ENCODE measurements at places on chromosomes 12 and 14.
A peak's percentile ranks its signal among the peaks of the same experiment; 100 is the strongest.

- DNase-seq, result no peak
These were observed 261 bp upstream of the RNU7-1 start for GRCh38 chr12:6943389-6943721.

GRCh38 chr12:123886931-123887582 lies 85.6 kb downstream of the CCDC92 start:
- no peak for DNase-seq

DNA sequence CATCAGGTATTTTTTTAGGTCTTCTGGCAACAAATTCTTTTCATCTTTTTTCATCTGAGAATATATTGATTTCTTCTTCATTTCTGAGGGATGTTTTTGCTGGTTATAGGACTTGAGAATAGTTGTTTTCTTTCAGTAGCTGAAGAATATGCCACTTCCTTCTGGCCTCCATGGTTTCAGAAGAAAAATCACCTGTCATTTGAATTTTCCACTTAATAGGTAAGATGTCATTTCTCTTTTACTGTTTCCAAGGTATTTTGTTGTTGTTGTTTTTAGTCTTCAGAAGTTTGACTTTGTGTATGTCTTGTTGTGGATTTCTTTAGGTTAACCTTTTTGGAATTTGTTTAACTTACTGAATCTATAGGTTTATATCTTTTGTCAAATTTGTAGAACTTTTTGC lies 257.8 kb upstream of the AMIGO2 start:
- no peak for DNase-seq

DNA sequence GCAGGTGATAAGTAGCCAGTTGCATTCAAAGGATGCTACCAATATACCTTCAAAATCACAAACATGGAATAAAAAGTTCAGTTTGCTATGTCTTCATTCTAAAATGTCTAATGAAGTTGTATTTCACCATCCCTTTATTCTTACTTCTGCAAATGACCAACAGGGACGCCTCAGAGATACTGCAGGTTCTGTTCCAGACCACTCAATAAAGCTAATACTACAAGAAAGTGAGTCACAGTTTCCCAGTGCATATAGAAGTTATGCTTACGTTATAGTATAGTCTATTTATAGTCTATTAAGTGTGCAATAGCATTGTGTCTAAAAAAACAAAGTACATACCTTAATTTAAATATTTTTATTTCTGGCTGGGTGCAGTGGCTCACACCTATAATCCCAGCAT lies 29.3 kb upstream of the EIF5 start:
- no peak for DNase-seq

- no peak for DNase-seq
These were observed 169.9 kb downstream of the RBM19 start for GRCh38 chr12:113796066-113796827.

DNA sequence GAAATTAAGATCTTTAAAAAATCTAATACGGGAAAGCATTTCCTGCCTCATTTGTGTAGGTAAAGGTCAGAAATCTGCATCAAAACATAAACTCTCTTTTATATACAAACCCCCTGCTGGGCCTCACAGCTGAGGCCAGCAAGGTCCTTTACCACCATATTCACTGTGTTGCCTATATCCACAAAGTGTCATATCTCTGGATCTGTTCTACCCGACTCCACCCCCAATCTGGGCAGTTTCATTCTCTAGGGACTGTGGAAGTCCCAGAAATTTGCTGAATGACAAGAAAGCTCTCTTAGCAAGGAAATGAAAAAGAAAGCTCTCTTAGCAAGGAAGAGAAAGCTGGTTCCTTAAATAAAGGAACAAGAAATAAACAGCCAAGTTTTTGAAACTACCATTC lies 301.7 kb downstream of the KCNH5 start:
- no peak for DNase-seq

DNA sequence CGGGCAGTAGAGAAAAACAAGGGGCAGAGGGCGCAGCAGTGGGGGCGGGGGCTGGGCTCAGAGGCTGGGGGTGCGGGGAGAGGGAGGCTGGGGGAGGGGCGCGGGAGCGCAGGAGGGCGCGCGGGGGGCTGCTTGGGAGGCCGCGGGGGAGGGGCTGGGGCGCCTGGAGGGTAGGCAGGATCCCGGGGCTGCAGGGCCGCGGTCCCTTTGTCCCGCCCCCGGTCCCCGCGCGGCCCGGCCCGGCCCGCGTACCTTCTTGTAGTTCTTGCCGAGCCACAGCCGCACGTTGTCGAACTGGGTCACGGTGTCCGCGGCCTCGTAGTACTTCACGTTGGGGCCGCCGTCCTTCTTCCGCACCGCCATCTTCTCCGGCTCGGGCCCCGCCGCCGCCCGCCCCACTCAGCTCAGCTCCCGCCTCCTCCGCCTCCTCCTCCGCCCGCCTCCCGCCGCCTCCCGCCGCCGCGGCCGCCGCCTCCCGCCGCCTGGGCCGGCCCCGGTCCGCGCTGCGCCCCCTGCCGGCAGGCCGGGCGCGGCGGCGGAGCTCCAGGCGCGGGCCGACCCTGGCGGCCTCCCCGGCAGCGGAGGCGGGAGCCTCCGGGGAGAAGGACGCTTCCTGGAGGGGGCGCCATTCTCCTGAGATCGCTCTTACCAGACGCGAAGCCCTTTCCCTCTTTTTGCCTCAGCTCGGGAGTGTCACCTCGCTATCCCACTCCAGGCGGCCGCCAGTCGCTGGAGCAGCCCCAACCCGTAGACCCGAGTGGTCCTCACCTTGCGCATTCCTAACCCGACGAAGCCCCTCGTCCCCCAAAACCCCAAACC lies at the start of gene SMARCC2:
Gene SMARCC2 (minus strand): TSS at position 385 of the 819 bp plus-strand sequence. CDS start 22 bp downstream, at position 363.
- DNase-seq, result peak; percentile 67

- no peak for DNase-seq
These were observed 10.4 kb downstream of the RHOJ start for GRCh38 chr14:63214417-63215196.

DNA sequence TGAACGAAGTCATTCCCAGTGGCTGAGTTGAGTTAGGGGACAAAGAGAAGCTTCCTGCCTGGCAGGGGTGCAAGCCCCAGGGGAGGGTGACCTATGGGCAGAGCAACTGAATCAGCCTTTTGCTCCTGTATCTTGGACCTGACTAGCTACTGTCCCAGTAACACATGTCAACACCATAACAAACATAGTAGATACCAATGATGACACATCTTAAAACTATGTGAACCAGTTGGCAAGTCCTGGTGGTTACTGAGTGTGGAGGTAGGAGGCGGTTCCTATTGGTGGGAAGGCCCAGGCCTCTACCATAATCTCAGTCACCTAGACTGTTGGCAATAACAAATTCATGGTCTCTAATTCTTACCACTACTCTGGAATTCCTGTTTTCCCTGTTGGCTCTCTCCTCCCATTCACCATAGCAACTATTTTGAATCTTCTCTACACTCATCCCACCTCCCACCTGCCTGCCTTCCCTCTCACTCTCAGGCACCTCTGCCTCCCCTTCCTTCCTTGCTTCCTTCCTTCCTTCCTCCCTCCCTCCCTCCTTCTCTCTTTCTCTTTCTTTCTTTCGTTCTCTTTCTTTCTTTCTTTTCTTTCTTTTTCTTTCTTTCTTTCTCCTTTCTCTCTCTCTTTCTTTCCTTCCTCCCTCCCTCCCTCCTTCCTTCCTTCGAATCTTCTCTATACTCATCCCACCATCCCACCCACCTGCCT lies 8.1 kb upstream of the P2RX7 start:
- no peak for DNase-seq

- DNase-seq, result no peak
These were observed 117.1 kb downstream of the PRKCH start for GRCh38 chr14:61438497-61438859.

DNA sequence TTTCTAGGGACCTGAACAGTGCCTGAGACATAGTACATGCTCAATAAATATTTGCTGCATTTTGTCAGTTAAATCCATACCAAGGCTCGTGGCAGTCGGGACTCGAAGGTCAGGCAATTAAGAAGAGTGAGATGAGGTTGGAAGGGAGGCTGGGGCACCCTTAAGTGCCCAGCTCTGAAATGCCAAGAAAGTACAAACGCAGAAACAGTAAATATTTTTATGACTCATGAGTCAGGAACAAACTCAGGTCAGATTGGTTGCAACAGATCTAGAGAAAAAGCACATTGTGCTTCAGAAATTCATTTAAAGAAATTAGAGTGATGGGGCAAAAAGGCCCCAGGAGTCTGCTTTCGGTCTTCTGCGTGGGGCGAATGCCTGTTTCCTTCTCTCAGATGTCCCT lies 83.0 kb upstream of the FZD10 start:
- no peak for DNase-seq

DNA sequence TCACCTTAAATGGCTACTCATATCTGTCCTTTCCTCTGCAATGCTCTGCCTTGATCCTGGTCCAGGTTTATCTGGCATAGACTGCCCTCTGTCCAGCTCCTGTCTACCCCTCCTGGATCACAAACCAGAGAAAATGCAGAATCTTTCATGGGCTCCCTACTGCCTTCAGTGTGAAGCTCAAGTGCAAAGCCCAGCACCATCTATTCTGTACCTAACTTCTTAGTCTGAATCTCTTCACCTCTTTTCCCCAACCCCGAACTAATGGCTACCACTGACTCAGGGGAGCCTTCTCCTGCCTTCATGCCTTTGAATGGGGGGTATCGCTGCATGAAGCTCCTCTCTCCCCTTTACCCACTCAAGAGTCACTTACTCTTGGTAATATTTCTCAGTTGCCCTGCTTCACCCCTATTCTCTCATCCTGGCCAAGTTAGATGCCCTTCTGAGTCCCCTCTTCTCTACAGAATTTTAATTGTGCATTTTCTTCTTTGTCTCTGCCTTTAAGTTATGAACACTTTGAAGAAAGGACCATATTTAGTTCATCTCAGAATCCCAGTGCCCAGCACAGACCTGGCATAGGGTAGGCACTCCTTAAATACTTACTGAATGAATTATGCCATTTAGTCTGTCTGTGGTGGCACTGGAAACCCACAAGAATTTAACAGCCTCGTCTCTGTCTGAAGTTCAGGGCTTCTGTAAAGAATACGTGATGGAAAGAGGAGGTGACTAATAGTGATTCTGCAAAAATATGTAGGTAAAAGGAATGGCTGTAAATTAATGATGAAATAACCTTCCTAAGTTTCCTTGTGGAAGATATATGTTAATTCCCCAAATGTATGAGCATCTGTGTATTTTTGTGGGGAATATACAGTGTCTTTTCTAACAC lies 191.3 kb upstream of the AMIGO2 start:
- DNase-seq, result no peak

DNA sequence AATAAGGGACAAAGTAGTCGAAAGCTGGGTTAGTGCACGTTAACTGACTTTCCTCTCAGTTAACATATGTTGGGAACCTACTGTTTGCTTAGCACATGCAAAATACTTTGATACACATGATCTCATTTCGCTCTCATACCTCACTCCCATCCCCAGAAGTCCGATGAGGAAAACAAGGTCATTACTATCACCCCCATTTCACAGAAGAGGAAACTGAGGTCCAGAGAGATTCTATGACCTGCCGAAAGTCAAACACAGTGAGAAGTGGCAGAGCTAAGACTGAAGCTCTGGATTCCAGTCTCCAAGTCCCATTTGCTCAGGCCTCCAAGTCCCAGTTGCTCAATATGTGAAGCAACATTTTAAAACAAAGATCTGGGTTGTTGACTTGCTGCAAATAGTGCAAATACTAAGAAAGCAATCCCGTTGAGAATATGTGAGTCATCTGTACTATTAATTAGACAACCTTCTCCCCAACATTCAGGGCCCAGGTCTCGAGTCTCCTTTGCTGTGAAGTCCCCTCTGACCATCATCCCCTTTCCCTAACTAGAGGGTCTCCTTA lies 170.6 kb upstream of the PWP1 start:
- DNase-seq, result no peak

DNA sequence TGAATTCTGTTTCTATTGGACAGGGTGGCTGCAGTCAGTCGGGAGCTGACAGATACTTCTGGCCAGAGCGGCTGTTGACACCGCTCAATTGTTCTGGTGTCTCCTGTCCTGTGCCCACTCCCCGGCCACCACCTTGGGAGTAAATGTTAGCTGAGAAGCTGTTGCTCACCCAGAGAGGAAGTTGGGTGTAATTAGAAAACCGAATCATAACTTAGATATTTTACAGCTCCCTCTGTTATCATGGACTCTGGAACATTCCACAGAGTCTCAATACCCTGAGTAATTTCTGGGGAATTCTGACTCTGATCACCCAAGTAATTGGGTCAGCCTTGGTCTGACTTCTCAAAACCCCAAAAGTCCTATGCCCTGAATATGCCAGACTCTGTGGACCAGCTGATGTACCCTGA lies 58.3 kb upstream of the RFLNA start:
- no peak for DNase-seq

DNA sequence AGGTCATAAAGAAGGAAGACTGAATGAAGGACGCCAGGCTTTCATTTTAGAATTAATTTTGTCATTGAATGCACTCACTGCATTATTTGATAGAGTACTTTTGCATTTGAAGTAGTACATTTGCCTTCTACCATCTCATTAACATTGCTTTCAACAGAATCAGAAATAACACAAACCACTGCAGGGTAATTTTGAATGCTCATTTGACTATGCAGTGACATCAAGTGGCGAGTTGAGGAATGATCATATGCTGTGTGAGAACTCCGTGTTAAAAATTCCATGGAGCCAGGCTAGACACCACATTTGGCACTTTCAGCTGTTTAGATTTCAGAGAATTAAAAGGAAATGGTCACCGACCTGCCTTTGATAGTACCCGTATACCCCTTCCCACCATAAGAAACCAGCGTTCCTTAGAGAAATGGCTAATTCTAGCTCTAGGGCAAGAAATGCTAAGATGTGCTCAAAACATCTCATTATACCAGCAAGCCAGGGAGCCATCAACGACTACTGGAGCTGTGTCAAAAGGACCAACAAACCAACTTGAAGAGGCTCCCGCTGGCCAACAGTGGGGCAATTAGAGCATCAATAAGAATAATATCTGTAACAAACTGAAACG lies 16.5 kb downstream of the HEBP1 start:
- DNase-seq, result no peak

DNA sequence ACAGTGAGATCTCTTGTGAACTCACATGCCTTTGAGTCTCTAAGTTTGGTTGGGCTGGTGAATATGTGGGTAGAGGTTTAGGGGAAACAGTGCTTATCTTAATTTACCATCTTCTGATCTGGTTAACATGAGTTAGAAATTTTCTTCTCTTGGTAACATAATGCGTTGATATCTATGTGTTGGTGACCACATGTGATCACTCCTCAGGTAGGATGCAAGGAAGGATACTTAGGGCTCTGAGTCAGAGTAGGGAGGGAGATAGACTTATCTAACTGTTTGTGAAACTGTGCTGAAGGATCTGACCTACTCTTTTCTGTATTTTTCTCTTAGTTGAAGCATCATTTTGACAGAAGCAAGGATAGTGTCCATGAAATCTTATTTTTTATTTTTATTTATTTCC lies 23.1 kb downstream of the FAM234B start:
- no peak for DNase-seq

- DNase-seq, result no peak
These were observed 40.8 kb upstream of the BCL7A start for GRCh38 chr12:121980892-121981272.

Data from stimulated activated CD8-positive, alpha-beta memory T cell treated with anti-CD3 and anti-CD28 coated beads, Interleukin-7, amount 100 ng/mL, for 24 hours (primary cell).